ENCODE measurements at places on chromosomes 11 and 22. TPM values are rescaled to one million over a fixed set of nuclear protein-coding genes. Genes with fewer than 3 reads are reported as not detected.
A peak's percentile ranks its signal among the peaks of the same experiment; 100 is the strongest.

DNA sequence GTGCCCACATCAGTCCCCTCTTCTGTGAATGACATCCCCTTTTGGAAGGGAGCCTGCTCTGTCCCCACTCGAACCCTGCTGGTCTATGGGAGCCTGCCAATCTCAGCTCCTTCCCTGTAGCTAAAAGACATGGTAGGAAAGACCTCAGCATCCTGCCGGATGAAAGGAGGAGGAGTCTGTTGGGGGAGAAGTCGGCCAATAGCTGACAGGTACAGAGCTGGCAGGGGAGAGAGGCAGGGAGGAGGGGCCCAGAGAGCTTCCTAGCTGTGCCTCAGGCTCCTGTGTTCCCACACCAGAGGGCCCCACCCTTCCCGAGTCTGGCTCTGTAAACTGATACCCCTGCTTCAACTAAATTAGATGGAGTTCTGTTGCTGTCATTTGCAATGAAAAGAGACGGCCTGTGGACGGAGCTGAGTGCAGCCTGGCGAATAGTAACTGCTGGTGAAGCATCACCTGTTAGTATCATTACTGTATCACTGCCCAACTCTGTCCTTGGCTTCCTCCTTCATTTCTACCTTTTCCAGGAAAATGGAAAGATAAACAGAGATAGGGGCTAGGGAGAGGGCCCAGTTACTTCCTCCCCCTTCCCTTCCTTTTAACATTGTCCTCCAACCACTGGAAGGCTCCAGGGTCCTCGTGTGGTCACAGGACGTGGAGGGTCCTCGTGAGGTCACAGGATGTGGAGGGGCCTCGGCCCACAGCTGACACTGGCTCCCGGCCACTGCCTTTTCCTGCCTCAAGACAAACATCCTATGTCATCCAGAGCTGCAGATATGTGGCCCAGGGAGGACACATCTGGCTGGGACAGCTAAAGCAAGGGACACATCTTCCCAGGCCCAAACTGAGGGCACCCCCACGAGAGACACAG is 15.1 kb downstream of the FXYD6 start:
- H3K4me3 ChIP-seq, result no peak overlapping the region
- H3K27ac ChIP-seq, result no peak overlapping the region
- no peaks in the 10 kb centered on the region for H3K36me3 ChIP-seq
- H3K4me1 ChIP-seq, result no peaks in the 10 kb centered on the region

MYOD1 gene
- total RNA-seq, result not detected

- peak; percentile 70 for DNase-seq
- peaks cover 18% of the 10 kb centered on the region for H3K27me3 ChIP-seq
- H3K36me3 ChIP-seq, result no peaks in the 10 kb centered on the region
These were observed 6.7 kb upstream of the MCAM start for GRCh38 chr11:119323532-119324033.

ANGPTL5 gene
- total RNA-seq, result not detected

- H3K27ac ChIP-seq, result no peak overlapping the region
- H3K4me1 ChIP-seq, result no peaks in the 10 kb centered on the region
- no peaks in the 10 kb centered on the region for H3K36me3 ChIP-seq
These were observed 35.0 kb downstream of the TPST2 start for GRCh38 chr22:26554956-26555355.

DNA sequence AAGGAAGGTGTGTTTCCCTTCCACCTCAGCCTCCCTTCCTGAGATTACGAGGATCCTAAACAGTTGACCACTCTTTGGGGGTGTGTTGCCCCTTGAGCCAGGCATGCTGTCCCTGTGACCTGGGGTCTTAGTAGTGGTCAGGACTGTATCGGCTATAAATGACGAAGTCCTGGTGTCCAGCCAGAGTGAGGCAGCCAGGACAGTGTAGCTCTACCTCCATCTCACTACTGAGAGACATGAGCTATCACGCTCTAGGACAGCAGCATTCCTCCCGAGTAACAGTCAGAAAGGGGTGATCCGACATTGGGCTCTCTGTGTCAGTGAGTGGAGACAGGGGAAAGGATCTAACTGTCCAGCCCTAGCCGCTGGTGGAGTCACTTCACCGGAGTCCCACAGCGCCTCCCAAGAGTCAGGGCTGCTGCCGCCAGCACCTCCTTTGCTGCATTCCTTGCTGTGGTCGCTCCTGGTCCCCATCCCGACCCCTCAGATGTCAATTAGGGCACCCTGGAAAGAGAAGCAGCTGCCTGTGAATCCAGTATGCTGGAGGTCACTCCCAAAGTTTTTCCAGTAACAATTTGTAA is 3.3 kb upstream of the B3GNT6 start:
- no peak for DNase-seq
- peak overlapping the region; percentile 61 for H3K27ac ChIP-seq
- H3K4me3 ChIP-seq, result no peak overlapping the region
- H3K27me3 ChIP-seq, result no peaks in the 10 kb centered on the region
- H3K36me3 ChIP-seq, result peaks cover 19% of the 10 kb centered on the region

OR5AL1 gene
- not detected for total RNA-seq

DNA sequence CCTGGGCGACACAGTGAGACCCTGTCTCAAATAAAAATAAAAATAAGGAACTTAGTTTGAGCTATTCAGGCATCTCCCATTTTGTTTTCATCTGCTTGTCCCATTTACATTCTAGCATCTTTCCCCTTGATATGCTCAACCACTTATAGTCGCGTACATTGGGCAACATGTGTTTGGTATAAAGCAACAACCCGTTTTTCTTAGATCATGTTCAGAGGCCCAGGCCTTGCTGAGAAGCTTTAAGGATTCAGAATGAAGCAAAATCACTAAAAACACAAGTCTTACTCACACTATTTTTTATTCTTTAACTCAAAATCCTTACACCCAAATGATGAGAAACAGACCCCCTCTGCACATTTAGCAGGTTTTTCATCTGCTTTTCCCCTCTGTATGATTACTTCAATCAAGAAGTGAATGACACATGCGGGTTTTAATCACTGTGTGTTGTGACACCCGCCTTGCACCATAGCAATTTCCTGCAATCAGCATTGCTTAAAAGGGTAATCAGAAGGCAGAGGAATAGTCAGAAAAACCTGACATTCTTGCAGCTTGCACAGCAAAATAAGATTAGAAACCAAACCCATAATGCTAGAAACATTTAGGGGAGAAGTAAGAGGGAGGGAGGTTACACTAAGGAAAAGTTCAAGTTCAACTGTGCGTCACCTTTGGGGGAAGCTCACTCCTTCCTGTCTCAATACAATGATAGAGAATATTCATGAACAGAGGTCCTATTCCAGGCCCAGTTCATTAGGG is 25.9 kb downstream of the ALG9 start:
- no peaks in the 10 kb centered on the region for H3K4me1 ChIP-seq
- H3K36me3 ChIP-seq, result peaks cover 6% of the 10 kb centered on the region
- H3K27me3 ChIP-seq, result no peaks in the 10 kb centered on the region

DNA sequence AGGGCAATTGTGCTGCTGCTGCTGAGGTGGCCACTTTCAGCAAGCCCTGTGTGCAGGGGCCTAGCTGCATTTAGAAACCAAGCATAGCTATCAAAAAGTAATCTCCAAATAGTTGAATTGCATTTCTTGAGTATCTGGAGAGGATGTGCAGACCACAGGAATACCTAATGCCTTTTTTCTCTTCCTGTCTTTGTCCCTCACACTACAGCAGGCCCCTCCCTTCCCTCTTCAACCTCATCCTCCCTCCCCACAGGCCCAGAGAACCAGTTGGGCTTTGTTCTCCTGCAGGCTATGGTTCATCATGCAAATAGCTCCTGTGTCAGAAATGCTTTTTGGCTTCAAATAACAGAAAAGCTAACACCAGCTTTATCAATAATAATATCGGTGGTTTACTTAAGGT is 47.7 kb downstream of the DKK3 start:
- H3K27me3 ChIP-seq, result no peaks in the 10 kb centered on the region
- H3K27ac ChIP-seq, result no peak overlapping the region
- H3K36me3 ChIP-seq, result peaks cover 16% of the 10 kb centered on the region
- H3K4me1 ChIP-seq, result no peaks in the 10 kb centered on the region

TUB gene
- total RNA-seq, result 1.5 TPM

- peak overlapping the region; percentile 83 for H3K27ac ChIP-seq
- DNase-seq, result no peak
- H3K4me1 ChIP-seq, result peaks cover 52% of the 10 kb centered on the region
These were observed 4.4 kb downstream of the HPS4 start for GRCh38 chr22:26479043-26479791.

PNPLA5 gene
- not detected for total RNA-seq

BIK gene
- 37.9 TPM for total RNA-seq
